ENCODE measurements at places on chromosomes 2 and 18.
A peak's percentile ranks its signal among the peaks of the same experiment; 100 is the strongest.

DNA sequence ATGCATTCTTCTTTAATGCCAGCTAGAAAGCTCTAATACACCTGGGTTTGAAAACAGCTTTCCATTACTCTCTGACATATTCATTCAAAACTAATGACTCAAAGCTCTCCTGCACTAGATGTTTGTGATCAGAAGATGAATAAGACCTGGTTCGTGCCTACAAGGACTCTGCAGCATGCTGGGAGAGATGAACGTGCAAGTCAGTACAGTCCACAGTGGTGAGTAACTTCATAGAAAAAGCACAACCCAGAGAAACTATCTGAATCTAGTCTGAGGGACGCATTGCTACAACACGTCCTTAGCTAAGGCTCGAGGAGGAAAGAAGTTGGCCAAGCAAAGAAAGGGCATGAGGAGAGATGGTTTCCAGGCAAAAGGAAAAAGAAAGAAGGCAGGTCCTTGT lies 234.3 kb downstream of the OSR1 start:
- no peak for DNase-seq

- no peak for DNase-seq
These were observed 13.4 kb upstream of the ITGB6 start for GRCh38 chr2:160213511-160213910.

DNA sequence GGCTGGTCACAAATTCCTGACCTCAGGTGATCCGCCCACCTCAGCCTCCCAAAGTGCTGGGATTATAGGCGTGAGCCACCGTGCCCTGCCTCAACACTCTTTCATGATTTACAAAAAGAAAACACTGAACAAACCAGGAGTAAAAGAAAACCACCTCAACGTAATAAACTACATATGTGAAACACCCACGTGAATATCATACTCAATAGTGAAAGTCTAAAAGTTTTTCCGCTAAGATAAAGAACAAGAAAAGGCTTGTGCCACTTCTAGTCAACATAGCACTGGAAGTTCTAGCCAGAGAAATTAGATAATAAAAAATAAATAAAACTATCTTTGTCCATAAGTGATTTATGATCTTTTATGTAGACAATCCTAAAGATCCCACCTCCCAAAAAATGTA lies 68.5 kb downstream of the ROCK2 start:
- DNase-seq: no peak

DNA sequence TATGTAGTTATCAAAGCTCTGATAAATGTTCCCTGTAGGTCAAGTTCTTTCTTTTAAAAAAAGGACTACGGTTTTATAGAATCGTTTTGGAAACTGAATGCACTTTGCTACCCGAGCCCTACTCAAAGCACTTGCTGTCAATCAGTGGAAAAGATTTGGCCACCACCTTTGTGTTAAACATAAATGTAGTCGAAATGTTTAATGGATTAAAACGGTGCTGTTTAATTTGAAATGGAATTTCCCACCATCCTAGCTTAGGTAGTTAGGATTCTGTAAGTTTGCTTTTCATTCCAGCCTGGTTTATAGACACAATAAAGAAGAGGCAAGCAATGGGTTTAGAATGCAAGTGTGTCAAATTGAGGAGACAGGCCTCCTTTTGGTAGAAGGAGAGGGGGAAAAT lies 69.4 kb upstream of the MMADHC start:
- no peak for DNase-seq

- no peak for DNase-seq
These were observed 218.4 kb upstream of the TRIB2 start for GRCh38 chr2:12498286-12498685.

DNA sequence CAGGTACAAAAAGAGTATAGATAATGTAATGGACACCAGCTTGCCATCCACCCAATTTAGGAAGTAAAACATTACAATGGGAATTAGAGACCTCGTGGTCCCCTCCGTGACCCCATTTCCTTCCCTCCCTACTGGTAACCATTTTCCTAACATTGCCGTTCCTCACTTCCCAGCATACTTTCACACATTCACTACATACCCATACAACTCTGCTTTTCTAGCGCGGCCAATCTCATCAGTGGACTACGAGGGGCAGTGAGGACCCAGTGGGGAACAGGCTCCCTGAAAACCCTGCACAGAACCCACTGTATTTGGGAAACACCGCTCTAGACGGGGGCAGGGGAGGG lies 1.1 kb downstream of the ENOSF1 start:
- peak; percentile 67 for DNase-seq

GRCh38 chr2:121149384-121149783 lies 135.6 kb downstream of the TFCP2L1 start:
- no peak for DNase-seq

DNA sequence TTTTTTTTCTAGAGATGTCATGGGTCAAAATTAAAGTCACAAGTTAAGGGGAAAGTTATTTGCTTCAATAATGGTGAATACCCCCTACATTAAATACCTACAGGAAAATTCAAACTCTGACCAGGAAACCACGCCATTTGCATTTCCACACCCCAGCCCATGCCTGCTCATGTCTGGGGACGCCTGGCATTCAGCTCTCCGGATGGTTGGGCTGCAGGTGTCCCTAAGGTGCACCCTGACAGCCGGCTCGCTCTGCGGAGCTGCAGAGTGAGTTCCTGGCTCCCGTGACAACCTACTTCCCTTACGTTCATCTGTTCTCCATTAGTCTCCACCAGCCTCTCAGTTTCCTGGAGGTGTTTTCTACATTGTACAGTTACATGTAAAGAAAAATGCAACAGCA lies 122.7 kb upstream of the RIOK3 start:
- DNase-seq: no peak

DNA sequence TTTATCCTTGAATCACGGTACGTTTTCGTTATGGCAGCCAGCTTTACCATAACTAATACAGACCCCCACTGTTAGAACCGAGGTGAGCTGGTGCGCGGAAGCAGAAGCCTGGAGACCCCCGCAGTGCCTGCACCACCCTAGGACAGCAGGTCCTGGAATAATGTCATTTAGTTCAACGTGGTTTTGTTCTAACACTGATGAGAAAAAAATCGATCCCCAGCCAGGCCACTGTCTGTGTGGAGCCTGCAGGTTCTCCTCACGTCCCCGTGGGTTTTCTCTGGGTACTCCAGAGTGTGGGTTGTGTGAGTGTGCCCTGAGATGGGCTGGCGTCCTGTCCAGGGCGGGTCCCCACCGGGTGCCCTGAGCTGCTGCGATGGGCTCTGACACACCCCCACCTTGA lies 69.9 kb upstream of the ST3GAL5 start:
- DNase-seq: no peak

GRCh38 chr18:33761363-33761762 lies 183.3 kb downstream of the ASXL3 start:
- peak; percentile 71 for DNase-seq

DNA sequence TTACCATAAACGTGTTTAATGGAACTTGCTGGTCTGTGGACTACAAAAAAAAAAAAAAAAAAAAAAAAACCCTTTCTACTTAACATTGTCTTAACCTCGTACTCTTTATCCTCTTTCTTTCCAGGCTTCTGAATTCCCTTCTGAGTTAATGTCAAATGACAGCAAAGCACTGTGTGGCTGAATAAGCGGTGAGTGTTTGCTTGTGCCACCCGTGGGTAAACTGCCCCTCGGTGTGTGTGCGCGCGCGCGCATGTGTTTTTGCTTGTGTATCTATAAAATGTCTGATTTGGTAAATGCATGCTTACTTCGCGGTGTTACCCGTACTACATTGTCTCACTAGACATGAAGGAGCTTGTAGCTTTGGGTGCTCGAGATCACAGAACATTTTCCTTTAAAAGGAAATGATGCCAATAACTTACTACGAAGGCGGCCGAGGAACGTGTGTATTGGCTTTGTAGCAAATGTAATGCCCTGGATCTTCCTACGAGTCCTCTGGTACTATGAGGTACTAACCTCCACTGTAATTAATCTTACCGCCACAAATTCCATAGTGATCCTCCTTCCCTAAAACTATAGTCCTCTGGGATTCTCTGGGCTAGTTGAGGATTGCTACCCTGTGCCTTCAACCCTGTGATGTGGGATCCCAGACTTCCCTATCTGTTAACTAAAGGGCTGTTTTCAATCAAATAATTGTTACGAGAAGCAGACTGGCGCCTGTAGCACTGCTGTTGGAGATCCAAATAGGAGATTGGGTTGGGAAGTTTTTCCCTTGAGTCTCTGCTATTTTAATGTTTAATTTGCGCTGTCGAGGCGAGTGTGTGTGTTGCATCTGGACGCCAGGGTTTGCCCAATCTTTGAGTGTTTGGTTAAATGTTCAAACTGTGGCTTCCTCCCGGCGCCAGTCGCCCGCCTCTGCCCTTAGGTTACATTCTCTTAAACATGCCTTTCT lies 1.1 kb downstream of the ID2 start:
- DNase-seq: peak; percentile 88

GRCh38 chr2:14143435-14143834 lies 489.1 kb upstream of the LRATD1 start:
- DNase-seq: no peak

GRCh38 chr18:44849361-44849760 lies 168.7 kb downstream of the SETBP1 start:
- peak; percentile 54 for DNase-seq

- DNase-seq: no peak
These were observed 529.9 kb upstream of the KLHL29 start for GRCh38 chr2:22855081-22855480.

DNA sequence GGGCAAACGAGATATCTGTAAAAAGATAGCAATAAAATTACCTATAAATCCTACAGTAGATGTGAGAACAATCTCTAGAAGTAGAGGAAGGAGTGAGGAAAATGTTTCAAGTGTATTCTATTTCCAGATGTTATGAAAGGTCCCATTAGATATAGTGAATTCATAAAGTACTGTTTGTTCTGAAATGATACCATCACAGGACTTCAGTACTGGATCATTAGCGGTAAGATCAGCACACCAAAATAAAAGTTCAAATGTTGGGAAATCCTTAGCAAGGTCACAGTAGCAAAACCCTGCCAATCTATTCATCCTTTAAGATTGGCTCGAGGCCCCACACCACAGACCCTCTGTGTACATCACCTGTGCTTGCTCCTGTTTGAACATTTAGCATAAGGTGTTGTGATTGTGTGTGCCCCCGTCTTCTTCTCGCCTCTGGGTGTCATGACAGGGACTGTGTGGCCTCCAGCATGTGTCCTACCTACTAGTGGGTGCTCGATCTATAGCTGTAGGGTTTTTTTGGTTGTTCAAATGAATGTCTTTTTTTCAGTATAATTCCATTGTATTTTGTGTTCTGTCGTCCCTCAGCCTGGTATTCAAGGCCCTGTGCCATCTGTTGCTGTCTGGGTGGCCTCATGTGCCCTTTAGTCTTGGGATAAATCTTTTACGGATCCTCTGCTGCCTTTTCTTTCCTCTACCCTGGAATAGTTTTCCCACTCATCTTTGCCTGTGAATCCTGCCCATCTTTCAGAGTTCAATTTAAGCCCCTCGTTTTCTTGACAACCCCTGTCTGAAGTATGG lies 9.1 kb downstream of the MFSD6 start:
- no peak for DNase-seq

- DNase-seq: no peak
These were observed 148.8 kb downstream of the ACKR3 start for GRCh38 chr2:236718207-236718992.

- peak; percentile 10 for DNase-seq
These were observed 71.3 kb upstream of the NRXN1 start for GRCh38 chr2:51103205-51103604.

GRCh38 chr2:181785691-181786344 lies 105.5 kb upstream of the NEUROD1 start:
- no peak for DNase-seq

DNA sequence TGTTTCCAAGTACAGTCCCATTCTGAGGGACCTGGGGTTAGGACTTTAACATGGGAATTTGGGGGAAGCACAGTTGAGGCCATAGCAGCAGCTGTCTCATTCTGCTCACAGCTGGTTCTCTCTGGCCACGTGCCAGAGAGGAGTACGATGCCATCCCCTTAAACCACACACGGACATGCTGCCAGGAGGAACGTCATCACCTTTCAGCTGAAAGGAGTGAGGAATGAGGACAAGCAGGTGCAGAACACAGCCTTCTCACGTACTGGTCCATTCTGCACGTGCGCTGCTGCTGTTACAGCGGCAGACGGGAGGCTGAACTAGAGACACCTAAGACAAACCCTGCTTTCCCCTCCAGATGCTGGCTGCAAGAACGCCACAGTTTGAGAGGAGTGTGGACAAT lies 33.5 kb downstream of the ODC1 start:
- no peak for DNase-seq

- DNase-seq: no peak
These were observed 227.7 kb downstream of the RPIA start for GRCh38 chr2:88919087-88919738.

DNA sequence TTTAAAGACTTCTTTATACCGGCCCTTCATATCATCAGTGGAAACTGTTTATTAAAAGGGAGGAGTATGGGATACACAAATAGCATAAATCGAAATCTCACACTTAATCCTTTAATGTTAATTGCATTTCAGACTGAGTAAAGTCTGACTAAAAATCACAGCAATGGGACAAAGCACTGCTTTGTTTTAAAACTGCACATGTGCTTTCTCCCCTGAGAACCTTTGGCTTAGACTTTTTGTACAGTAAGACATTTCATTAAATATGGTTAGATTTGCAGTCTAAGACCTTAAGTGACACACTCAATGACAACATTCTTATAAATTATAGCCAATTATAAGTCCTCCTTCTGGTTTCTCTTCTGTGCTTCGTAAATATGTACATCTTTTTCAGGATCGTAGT lies 12.5 kb downstream of the METTL21A start:
- no peak for DNase-seq

DNA sequence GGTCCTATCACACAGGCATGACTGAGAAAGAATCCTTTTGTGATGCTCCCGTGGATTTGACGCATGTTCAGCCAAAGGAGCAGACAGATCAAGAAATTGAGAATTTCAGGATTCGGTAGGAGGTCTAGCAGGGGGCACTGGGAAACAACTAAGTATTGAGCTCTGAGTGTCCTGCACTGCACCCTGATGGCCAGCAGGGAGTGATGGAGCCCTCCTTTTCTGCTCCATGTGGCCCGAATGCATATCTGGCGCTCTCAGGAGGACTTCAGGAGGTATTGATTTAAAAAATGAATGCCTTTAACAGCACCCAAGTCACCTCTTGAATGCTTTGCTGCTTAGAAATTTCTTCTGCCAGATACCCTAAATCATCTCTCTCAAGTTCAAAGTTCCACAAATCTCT lies 58.0 kb downstream of the ZNF519 start:
- no peak for DNase-seq

Data from lung (tissue), 17 donors.